ENCODE measurements at places on chromosomes 13 and 19. TPM values are rescaled to one million over a fixed set of nuclear protein-coding genes. Genes with fewer than 3 reads are reported as not detected.

RAB3A gene
- 2.8 TPM for total RNA-seq

TSSK6 gene
- 0.56 TPM for total RNA-seq

- H3K27me3 ChIP-seq = no peaks in the 10 kb centered on the region
- no peak overlapping the region for H3K4me3 ChIP-seq
- H3K4me1 ChIP-seq = no peaks in the 10 kb centered on the region
- DNase-seq = no peak
- no peaks in the 10 kb centered on the region for H3K36me3 ChIP-seq
Observed at GRCh38 chr19:30074741-30075715, 133.0 kb downstream of the URI1 start.

DNA sequence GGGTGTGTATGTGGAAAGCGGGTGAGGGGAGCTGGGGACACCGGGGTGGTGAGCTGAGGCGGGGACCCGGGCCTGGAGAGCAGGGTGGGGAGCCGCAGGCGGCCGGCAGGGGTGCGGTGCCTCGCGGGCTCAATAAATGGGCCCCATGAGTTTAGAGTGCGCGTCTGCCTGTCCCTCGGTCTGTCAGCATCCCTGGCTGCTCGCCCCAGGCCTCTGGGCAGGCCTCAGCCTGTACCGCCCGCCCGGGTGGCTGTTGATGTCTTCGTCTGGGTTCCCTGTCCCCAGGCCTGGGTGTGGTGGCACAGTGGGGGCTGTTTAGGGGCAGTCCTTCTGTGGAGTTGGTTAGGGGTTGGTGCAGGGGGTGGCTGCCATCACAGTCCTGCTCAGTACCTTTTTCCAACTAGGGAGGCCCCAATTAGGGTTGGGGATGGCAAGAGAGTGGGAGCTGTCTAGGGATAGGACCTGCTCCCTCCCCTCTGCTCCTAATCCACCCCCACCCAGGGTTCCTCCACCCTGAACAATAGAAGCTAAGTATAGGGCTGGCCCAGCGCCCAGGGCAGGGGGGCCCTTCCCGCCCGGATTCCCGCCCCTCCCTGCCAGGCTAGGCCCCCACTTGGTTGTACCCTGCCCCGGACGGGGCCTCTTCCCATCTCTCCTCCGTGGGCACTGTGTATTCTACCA is 12.2 kb downstream of the CIC start:
- H3K36me3 ChIP-seq = peaks cover 2% of the 10 kb centered on the region
- no peak for DNase-seq
- H3K27me3 ChIP-seq = no peaks in the 10 kb centered on the region
- peak overlapping the region; percentile 93 for H3K27ac ChIP-seq
- H3K4me1 ChIP-seq = peaks cover 58% of the 10 kb centered on the region

GRCh38 chr13:69324090-69324886 is 783.3 kb upstream of the ATXN8OS start:
- no peaks in the 10 kb centered on the region for H3K36me3 ChIP-seq
- no peaks in the 10 kb centered on the region for H3K27me3 ChIP-seq
- no peak overlapping the region for H3K27ac ChIP-seq
- no peaks in the 10 kb centered on the region for H3K4me1 ChIP-seq
- H3K4me3 ChIP-seq = no peak overlapping the region
- DNase-seq = no peak

- no peaks in the 10 kb centered on the region for H3K27me3 ChIP-seq
- no peaks in the 10 kb centered on the region for H3K4me1 ChIP-seq
- H3K27ac ChIP-seq = no peak overlapping the region
- DNase-seq = peak; percentile 37
- no peak overlapping the region for H3K4me3 ChIP-seq
Observed at GRCh38 chr13:110471833-110472162, 89.7 kb downstream of the RAB20 start.

DNA sequence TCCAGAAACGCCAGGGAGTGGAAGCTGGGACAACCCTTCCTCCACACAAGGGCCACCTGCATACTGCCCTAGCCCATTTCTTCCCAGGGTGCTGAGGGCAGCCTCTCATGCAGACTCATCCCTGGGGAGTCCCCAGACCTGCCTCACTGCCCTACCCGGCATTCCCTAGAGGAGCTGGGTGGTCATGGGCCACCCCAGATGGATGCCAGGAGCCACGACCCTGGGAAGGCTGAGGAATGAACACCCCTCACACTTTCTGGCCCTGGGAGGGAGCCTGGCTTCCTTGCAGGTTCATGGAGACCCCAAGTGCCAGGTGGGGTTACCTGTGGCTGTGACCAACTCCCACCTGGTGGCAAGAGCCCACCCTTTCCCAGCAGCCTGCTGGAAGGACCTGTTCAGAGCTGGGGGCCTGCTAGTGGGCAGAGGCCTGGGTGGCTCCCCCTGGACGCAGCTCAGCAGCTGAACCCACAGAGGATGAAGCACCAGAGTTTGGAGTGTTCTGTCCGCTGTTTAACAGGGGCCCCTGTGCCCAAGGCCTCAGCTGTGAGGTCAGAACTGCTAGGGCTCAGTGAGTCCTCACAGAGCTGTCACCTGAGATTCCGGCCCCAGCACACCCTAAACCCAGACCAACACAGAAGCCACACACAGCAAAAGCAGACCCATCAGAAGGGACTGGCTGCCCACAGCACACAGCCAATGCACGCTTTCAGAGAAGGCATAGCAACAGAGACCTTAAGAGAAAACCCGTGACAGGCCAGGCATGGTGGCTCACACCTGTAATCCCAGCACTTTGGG is 6.6 kb downstream of the ACP4 start:
- no peak overlapping the region for H3K4me3 ChIP-seq
- DNase-seq = no peak
- no peak overlapping the region for H3K27ac ChIP-seq
- no peaks in the 10 kb centered on the region for H3K4me1 ChIP-seq
- no peaks in the 10 kb centered on the region for H3K27me3 ChIP-seq

DNA sequence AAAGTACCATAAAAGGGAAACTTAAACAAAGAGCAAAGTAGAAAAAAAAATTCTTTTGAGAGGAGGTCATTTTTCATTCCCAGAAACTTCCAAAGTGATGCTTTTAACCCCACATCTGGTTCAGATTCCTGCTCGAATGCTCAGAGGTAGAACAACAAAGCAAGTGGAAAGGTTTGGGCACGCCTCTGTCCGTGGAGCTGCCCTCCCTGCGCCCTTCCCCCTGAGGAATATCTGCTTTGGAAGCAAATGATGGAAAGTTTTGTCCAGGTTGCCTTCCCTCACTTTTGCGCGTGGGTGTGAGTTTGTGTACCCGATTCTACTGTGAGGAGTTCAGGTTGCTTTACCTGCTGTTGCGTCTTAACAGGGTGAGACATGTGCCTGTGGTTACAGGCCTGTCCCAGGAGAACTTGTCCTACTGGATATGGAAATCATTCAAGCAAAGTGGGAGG is 110.2 kb downstream of the KLF5 start:
- peak; percentile 53 for DNase-seq
- H3K27ac ChIP-seq = no peak overlapping the region
- no peaks in the 10 kb centered on the region for H3K36me3 ChIP-seq
- peaks cover 11% of the 10 kb centered on the region for H3K4me1 ChIP-seq
- no peak overlapping the region for H3K4me3 ChIP-seq

- no peaks in the 10 kb centered on the region for H3K27me3 ChIP-seq
- DNase-seq = no peak
- H3K27ac ChIP-seq = no peak overlapping the region
- no peaks in the 10 kb centered on the region for H3K36me3 ChIP-seq
Observed at GRCh38 chr19:51294977-51295375, 16.5 kb upstream of the IGLON5 start.

DNA sequence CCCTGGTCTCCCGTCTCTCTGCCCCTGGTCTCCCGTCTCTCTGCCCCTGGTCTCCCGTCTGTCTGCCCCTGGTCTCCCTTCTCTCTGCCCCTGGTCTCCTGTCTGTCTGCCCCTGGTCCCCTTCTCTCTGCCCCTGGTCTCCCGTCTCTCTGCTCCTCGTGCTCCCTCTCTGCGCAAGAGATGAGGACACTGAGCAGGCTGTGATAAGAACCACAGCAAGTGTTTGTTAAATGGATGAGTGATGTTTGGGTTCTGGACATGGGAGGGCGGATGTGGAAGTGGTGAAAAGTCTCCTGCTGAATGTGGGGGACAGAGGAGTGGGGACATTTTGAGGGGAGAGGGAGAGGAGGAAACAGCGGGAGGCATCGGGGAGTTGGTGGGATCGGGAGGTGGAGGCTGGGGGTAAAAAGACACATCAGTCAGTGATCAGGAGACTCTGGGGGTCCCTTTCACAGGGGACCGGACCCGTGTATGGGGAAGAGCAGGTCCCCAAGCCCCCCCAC is 8.0 kb downstream of the NPAS1 start:
- no peak overlapping the region for H3K27ac ChIP-seq
- no peak overlapping the region for H3K4me3 ChIP-seq
- no peaks in the 10 kb centered on the region for H3K36me3 ChIP-seq

DNA sequence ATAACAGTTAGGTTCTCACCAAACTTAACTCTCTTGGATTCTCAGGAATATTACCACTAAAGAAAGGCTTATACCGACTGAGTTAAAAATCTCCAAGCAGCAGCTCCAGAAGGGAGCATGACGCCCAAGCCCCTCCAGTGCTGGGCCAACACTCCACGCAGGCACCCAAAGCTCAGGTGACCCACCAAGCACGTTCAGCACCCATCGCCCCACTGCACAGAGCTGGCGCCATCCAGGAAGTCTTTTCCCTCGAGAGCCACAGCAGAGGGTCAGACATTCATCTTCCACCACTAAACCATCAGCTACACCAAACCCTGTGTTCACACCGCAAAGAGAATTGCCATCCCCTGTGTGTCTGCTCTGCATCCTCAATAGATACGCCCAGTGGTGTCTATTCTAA is 65.7 kb downstream of the SOX1 start:
- H3K27ac ChIP-seq = no peak overlapping the region
- no peaks in the 10 kb centered on the region for H3K36me3 ChIP-seq
- no peaks in the 10 kb centered on the region for H3K4me1 ChIP-seq
- H3K4me3 ChIP-seq = no peak overlapping the region

DNA sequence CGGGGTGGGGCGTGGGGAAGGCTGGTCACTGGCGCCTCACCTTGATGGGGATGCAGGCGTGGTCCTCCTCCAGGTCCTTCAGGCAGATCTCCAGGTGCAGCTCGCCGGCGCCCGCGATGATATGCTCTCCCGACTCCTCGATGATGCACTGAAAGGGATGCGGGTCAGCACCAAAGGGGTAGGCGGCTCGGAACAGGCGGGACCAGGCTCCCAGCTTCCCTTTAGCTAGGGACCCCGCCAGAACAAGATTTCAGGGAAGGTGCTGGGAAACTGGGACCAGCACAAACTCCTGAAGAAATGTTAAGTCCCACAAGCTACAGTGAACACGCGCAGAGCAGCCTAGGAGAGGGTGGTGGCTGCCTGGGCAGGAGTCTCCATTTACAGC is 6.0 kb downstream of the EEF2 start:
- no peak overlapping the region for H3K4me3 ChIP-seq
- H3K27ac ChIP-seq = no peak overlapping the region
- no peak for DNase-seq
- peaks cover 6% of the 10 kb centered on the region for H3K4me1 ChIP-seq
- no peaks in the 10 kb centered on the region for H3K27me3 ChIP-seq
- peaks cover 88% of the 10 kb centered on the region for H3K36me3 ChIP-seq

GRCh38 chr19:13039211-13039789 is 44.0 kb downstream of the NFIX start:
- H3K4me1 ChIP-seq = peaks cover 50% of the 10 kb centered on the region
- no peak overlapping the region for H3K27ac ChIP-seq
- H3K36me3 ChIP-seq = peaks cover 14% of the 10 kb centered on the region
- no peak overlapping the region for H3K4me3 ChIP-seq
- DNase-seq = no peak
- no peaks in the 10 kb centered on the region for H3K27me3 ChIP-seq

DNA sequence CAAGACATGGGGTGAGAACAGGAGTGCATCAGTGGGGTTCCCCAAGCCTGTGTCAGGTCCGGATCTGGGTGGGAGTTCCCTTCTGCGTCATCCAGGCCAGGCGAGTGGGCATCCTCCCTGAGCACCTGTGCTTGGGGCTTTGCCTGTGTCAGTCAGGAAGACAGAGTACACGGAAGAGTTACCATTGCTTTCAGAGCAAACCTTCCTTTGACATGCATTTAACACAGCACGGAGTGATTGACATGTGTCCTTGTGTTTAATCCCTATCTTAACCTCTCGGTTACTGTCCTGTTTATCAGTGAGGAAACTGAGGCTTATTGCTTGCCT is 47.6 kb downstream of the CAPN12 start:
- peaks cover 41% of the 10 kb centered on the region for H3K36me3 ChIP-seq
- no peaks in the 10 kb centered on the region for H3K27me3 ChIP-seq
- H3K27ac ChIP-seq = no peak overlapping the region
- DNase-seq = no peak
- H3K4me1 ChIP-seq = peaks cover 29% of the 10 kb centered on the region

- H3K27ac ChIP-seq = no peak overlapping the region
- DNase-seq = no peak
- peaks cover 35% of the 10 kb centered on the region for H3K4me1 ChIP-seq
- H3K4me3 ChIP-seq = no peak overlapping the region
Observed at GRCh38 chr19:15324791-15325519, 7.4 kb downstream of the BRD4 start.

DNA sequence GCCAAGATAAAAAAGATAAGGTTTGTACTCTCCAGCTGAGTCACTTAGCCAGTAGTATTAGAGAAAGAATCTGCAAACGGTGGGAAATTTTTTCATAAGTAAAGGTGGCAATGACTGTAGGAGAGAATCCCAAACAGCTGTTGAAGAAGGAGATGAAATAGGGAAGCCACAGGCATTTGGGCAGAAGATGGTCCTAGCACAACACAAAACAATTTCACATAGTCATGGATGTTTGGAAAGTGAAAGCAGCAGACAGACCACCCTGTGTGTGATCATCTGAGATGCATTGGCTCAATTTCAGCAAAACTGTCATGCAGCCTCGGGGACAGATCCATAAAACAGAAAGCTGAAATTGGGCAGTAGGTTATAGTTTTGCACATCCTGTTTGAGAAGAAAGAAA is 2832.4 kb downstream of the PCDH9 start:
- H3K4me1 ChIP-seq = no peaks in the 10 kb centered on the region
- DNase-seq = peak; percentile 2
- no peaks in the 10 kb centered on the region for H3K27me3 ChIP-seq
- H3K27ac ChIP-seq = no peak overlapping the region
